Pulmonary artery endothelial cell (primary cell): ENCODE measurements at places on chromosomes 2 and 18. TPM values are rescaled to one million over a fixed set of nuclear protein-coding genes. Genes with fewer than 3 reads are reported as not detected.

DNAJC5G gene
- not detected in 2 replicates for total RNA-seq

ZNF396 gene
- 0.53 and 0.60 TPM in 2 replicates for total RNA-seq

AP1S3 gene
- 3.4 and 7.2 TPM in 2 replicates for total RNA-seq

PGAP1 gene
- 9.3 and 10.4 TPM in 2 replicates for total RNA-seq

HOXD8 gene
- total RNA-seq, result not detected in 2 replicates

SLC30A3 gene
- total RNA-seq, result 0.11 TPM in 1 of 2 replicates, not detected in the other
